ENCODE measurements at places on chromosomes 12 and 14.

DNA sequence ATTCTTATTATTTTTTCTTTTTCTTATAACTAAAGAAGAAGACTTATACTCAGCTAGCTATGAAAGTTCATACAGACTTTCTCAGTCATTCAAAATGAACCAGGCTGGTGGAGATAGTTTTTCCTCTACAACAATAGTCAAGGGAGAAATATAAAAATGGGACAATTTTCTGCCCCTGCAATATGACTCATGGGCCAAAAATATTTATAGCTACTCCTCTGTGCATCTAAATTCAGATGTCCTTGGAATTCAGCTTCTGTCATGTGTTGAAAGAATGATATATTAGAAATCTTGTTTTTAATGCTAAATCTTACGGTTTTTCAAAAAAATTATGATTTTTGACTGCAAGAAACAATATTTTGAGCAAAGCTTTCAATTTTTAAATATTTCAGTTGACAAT lies 237.2 kb upstream of the SYT10 start:
- no peak overlapping the region for H3K4me3 ChIP-seq
- H3K27me3 ChIP-seq: no peaks in the 10 kb centered on the region
- H3K4me1 ChIP-seq: no peaks in the 10 kb centered on the region
- H3K27ac ChIP-seq: no peak overlapping the region
- H3K36me3 ChIP-seq: no peaks in the 10 kb centered on the region

DNA sequence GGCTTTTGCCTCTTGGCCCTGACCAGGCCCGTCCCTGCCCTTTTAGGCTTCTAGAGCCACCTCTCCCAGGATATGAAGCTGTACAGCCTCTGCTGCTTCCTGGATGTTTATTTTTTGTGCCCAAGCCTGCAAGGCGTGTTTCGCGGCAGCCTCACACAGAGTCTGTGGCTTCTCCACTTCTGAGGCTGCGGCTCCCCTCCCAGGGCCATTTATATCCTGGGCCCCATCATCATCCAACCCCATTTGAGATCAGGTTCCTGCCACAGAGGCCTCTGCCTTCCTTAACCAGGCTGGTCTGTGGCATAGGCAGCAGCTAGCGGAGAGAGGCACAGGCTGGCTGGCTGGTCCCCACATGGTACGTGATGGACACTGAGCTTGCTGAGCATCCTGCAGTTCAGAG lies 114.1 kb upstream of the PWP1 start:
- H3K36me3 ChIP-seq: no peaks in the 10 kb centered on the region
- peaks cover 9% of the 10 kb centered on the region for H3K4me1 ChIP-seq
- DNase-seq: no peak
- H3K4me3 ChIP-seq: no peak overlapping the region
- H3K27ac ChIP-seq: no peak overlapping the region

- H3K36me3 ChIP-seq: peaks cover 55% of the 10 kb centered on the region
- peaks cover 97% of the 10 kb centered on the region for H3K4me1 ChIP-seq
- H3K27ac ChIP-seq: peak overlapping the region; percentile 92
These were observed 50.3 kb downstream of the SLC38A1 start for GRCh38 chr12:46218322-46219095.

DNA sequence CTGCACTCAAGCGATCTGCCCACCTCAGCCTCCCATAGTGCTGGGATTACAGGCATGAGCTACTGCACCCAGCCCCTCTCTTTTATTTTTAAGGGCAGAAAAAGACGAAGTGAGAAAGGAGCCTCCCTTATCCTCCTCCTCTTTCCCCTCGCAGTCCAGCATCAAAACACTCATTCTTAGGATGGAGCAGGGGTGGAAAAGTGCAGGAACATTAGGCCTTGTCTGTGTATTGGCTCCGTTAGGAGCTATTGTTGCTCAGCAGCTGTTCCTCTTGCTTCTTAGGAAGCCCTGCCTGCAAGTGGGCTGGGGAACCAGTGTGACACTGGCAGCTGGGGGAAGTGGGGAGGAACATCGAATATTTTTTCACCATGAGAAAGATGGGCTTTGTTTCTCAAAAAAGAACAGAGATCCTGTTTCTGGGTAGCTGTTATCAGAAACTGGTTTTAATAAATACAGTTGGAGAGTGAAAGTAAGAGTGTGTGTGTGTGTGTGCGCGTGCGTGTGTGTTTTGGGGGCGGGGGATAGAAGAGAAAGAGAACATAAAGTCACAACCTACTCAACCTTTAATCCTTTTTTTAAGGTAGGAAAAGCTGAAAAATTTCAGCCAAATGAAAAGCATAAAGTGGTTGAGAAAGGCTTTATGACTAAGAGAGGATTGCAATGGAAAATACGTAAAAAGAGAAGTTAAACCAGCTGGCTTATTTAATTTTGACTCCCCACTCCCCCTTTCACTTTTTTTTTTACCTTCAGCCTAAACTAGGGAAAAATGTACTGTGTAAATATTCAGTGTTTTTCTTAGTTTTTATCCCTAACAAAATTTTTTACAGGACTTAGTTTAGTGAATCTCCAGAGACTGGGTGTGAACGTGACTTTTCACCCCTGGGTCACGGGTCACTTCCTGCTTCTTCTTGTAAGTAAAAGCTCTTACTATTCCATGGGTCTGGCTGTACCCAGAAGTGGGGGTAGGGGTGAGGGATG lies 197.2 kb upstream of the PLEKHG7 start:
- DNase-seq: peak; percentile 13
- peak overlapping the region; percentile 77 for H3K4me3 ChIP-seq
- no peaks in the 10 kb centered on the region for H3K27me3 ChIP-seq
- H3K4me1 ChIP-seq: peaks cover 47% of the 10 kb centered on the region
- peaks cover 5% of the 10 kb centered on the region for H3K36me3 ChIP-seq
- H3K27ac ChIP-seq: peak overlapping the region; percentile 93

DNA sequence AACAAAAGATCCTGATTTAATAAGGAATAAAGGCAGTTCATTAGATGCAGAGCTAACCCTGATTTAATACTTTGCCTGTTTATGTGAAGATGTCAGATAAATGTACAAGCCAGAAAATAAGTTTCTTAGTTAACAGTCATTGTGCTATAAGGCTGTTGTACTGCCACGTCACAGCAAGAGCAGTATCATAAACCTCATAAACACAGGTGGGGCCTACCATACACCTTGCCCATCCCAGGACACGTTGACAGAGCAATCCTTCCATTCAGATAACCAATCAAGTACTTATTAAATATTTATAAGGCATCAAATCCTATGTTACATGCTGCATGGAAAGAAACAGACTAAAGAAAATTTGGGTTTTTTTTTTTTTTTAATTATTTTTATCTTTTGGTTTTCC lies 36.5 kb downstream of the SINHCAF start:
- DNase-seq: no peak
- H3K4me1 ChIP-seq: peaks cover 21% of the 10 kb centered on the region
- H3K36me3 ChIP-seq: peaks cover 67% of the 10 kb centered on the region
- no peaks in the 10 kb centered on the region for H3K27me3 ChIP-seq
- H3K27ac ChIP-seq: no peak overlapping the region

DNA sequence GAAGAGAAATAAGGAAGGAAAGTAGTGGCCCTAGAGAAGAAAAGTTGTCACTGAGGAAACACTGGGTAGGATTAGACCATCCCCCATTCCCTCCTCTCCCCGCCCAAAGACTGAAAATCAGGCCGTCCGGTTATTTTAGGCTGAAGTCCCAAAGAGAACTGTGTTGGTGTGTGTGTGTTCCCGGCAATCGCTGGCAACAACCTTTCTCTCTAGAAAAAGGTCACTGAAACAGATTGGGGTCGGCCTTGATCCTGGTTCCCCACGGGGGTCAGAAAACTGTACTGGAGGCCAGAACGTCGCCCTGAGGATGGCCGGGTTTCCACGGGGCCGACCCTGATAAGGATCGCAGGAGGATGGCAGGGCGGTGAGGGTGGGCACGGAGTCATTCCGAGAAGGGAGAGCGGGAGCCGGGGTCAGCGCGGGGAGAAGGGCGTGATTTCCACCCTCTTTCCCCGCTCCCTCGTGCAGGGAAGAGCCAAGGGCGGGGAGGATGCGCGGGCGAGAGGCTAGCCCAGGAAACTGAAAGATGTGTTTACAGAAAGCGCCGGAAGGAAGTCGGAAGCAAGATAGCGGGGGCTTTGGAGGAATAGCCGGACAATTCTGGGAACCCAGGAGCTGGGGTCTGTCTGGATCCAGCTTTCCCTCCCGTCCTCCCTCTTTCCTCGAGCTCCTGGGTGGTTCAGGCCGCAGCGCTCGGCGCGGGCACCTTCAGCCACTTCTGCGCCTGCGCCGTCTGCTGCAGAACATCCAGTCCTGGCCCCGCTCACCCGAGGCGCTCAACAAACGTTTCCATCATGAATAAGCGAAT lies 25.3 kb upstream of the SPTLC2 start:
- peak overlapping the region; percentile 78 for H3K4me3 ChIP-seq
- peak; percentile 46 for DNase-seq
- H3K36me3 ChIP-seq: no peaks in the 10 kb centered on the region
- peak overlapping the region; percentile 92 for H3K27ac ChIP-seq

GRCh38 chr14:51738754-51739153 lies 87.0 kb downstream of the FRMD6 start:
- H3K36me3 ChIP-seq: no peaks in the 10 kb centered on the region
- H3K4me3 ChIP-seq: no peak overlapping the region
- H3K27ac ChIP-seq: no peak overlapping the region
- no peaks in the 10 kb centered on the region for H3K4me1 ChIP-seq
- peaks cover 18% of the 10 kb centered on the region for H3K27me3 ChIP-seq
- DNase-seq: no peak

DNA sequence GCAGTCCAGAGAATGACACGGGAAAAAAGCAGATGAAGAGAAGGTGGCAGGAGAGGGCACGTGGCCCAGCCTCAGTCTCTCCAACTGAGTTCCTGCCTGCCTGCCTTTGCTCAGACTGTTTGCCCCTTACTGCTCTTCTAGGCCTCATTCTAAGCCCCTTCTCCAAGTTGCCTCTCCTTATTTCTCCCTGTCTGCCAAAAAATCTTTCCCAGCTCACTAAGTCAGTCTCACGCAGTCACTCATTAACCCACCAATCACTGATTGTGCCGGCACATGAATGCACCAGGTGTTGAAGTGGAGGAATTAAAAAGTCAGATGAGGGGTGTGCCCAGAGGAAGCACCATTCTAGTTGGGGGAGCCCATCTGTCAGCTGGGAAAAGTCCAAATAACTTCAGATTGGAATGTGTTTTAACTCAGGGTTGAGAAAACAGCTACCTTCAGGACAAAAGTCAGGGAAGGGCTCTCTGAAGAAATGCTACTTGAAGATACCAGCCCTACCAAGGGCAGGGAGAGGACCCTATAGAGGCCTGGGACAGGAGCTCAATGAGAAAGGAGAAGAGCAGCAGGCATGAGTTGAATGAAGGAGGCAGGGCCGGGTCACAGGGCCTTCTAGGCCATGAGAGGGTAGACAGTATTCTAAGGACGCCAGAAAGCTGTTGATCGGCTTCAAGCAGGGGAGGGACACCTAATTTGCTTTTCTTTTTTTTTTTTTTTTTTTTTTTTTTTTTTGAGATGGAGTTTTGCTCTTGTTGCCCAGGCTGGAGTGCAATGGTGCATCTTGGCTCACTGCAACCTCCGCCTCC lies 40.9 kb downstream of the DAD1 start:
- peak overlapping the region; percentile 79 for H3K4me3 ChIP-seq
- peak overlapping the region; percentile 99 for H3K27ac ChIP-seq
- peaks cover 97% of the 10 kb centered on the region for H3K4me1 ChIP-seq
- no peak for DNase-seq
- no peaks in the 10 kb centered on the region for H3K27me3 ChIP-seq
- peaks cover 92% of the 10 kb centered on the region for H3K36me3 ChIP-seq

DNA sequence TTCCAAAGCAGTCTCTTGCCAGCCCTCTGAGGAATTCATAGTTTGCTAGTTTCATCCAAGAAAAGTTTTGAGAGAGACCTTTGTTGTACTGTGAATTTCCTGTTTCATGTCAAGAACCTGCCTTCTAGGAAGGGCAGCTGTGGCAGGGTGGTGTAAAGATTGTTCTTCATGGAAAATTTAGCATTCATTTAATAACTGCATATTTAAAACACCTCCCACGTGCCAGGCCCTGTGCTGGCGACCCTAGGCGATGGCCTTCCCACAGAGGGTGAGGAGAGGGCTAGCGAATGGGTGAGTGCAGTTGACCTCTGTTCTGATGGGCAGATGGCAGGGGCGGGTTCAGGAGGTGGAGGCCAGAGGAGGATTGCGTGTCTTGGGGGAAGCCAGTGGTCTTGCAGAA lies 43.2 kb downstream of the MLXIP start:
- H3K4me1 ChIP-seq: peaks cover 22% of the 10 kb centered on the region
- H3K27ac ChIP-seq: peak overlapping the region; percentile 31
- no peak for DNase-seq
- H3K4me3 ChIP-seq: no peak overlapping the region
- H3K27me3 ChIP-seq: no peaks in the 10 kb centered on the region

DNA sequence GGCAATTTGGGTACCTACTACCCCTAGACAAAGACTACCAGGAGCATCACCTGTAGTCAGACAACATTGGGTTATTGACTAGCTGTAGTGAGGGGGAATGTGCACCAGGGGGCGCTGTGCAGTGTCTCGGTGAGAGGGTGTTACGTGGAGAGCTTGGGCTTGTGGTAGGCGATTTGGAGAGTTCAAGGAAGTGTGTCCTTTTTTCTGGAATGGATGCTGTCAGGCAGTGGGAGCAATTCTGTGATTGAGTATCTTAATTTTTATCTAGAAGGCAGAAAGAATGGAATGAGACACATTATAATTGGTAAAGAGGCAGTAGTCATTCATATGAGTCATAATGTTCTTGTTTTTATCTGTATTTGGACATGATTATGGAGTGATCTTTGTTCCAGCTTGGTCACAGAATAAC lies 187.7 kb downstream of the GALC start:
- H3K27ac ChIP-seq: no peak overlapping the region
- no peak overlapping the region for H3K4me3 ChIP-seq
- no peaks in the 10 kb centered on the region for H3K27me3 ChIP-seq
- no peaks in the 10 kb centered on the region for H3K4me1 ChIP-seq

- H3K4me3 ChIP-seq: no peak overlapping the region
- DNase-seq: no peak
- peaks cover 8% of the 10 kb centered on the region for H3K4me1 ChIP-seq
- no peak overlapping the region for H3K27ac ChIP-seq
- H3K36me3 ChIP-seq: peaks cover 13% of the 10 kb centered on the region
These were observed 36.0 kb upstream of the FAR2 start for GRCh38 chr12:29113101-29113500.

DNA sequence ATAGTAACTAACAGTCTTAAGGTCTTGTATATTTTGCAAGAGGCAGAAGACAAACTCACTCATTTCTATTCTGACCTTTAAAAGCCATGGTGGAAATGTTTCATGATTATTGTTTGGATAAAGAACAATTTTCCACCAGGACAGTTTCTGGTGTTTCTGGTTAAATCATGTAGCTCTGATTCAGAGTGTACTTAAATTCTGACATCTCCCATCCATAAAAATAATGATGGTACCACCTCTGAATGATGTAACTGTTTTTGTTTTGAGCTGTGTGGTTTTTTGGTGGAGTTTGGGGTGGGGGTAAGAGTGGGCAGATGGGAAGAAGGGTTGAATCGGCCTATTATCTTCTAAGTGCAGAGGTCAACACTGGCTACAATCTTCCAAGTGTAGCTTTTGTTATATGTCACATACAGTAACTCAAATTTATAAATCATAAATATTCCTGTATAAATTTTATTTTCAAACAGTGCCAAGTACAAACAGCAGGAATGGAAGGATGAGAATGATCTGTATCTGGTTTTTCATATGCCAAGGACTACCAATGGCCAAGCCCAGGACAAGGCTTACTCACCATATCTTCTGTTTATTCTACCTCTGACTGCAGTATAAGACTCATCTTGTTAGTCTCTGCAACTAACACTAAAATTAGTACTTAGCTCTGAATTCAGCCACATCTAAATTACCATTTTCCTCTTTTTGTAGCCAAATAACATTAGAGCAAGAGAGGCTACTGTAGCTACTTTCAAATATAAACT lies 108.7 kb downstream of the BCAT1 start:
- H3K36me3 ChIP-seq: peaks cover 9% of the 10 kb centered on the region
- H3K27me3 ChIP-seq: no peaks in the 10 kb centered on the region
- DNase-seq: no peak
- peak overlapping the region; percentile 65 for H3K4me3 ChIP-seq
